ENCODE measurements at places on chromosomes 16 and 17.

DNA sequence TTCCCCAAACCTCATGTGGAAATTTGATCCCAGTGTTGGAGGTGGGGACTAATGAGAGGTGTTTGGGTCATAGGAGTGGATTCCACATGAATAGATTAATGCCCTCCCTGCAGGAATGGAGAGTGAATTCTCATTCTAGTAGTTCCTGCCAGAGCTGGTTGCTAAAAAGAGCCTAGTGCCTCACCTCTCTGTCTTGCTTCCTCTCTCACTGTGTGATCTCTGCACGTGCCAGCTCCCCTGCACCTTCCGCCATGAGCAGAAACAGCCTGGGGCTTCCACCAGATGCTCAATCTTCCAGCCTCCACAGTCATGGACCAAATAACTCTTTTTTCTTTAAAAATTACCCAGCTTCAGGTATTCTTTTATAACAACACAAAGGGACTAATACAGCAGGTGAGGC lies 72.9 kb upstream of the CLEC3A start:
- no peak for DNase-seq

DNA sequence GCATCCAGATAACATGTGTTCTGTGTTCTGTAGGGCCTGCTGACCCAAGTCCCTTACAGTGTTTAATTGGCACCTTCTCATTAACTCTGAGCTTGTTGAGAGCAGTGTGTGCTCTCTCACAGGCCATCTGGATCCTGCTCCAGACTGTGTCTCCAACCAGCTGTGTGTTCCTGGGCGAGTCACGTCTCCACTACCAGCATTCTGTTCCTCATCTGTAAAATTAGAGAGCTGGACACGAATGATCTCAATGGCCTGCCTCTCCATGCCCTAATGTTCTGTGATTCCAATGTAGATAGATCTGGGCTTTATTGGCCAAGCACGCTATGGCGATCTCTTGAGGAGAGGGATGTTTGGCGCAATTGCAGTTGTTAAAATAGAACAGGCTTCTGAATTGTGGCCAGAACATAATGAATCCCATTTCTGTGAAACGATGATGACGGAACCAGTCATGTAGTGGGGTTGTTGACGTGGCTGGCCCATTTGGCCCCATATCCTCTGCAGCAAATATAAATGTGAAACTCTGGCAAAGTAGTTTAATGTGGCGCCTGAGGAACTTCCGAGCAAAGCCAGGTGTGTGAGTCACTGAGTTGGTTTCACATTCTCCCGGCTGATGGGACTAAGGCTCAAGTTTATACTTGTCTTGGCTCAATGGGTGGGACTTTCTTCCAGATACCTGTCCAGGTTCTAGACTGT lies 22.2 kb downstream of the TBX4 start:
- no peak for DNase-seq

DNA sequence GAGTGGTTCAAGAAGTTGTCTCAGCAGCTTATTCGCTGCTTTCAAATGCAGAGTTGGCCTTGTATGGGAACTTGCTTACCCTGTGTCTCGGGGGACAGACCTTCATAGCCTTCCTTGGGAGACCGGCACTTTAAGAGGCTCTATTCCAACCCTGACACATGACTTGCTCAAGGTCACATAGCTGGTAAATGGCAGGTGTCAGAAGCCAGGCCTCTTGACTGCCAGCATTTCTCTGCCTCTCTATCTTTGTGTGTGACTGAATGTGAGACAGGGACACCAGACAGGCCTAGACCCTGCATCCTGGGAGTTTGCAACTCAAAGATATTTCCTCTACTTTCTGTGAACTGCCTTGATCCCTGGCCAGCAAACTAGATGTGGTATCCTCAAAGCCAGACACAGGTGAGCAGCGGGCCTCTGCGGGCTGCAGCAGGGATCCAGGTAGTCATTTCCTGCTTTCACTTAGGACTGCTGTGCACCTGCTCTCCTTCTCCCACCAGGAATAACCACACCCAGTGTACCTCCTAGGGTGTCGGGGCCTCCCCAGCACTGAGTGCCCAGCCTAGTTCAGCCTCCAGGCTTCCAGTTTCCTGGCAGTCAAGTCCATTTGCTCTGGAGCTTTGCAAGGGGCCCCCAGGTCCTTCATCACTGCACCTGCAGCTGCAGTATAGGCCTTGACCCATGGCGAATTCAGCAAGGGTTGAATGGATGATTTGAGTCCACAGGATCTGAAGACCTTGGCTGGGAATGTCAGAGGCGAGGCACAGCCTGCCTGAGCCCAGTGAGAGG lies 116.6 kb upstream of the TNRC6C start:
- no peak for DNase-seq

DNA sequence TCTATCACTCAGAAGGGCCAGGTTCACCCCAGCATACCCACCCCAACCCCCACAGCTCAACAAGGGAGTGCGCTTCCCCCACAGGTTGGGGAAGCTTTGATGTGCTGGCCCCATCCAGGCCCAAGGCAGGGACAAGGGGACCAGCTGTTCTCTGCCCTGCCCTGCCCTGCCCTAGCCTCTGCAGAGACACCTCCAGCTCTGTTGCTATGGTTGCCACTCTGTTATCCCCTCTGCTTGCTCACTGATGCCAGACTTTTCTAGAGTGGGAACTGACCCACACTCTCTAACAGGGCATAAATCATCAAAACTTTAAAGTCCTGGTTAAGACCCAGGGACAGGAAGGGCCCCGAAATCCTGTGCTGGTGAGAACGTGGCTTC lies 50.4 kb upstream of the ENPP7 start:
- DNase-seq: no peak

GRCh38 chr17:18315562-18315922 lies 449 bp downstream of the SMCR8 start:
- DNase-seq: no peak
